ENCODE measurements at places on chromosomes 5 and 9.

- no peak for DNase-seq
Observed at GRCh38 chr9:127977009-127977883, 3.5 kb downstream of the EEIG1 start.

- DNase-seq = no peak
Observed at GRCh38 chr5:96374653-96375052, 58.4 kb downstream of the PCSK1 start.

GRCh38 chr9:92191801-92192200 is 76.6 kb upstream of the SPTLC1 start:
- no peak for DNase-seq

GRCh38 chr5:79873187-79873586 is 117.9 kb downstream of the MTX3 start:
- peak; percentile 58 for DNase-seq

- DNase-seq = no peak
Observed at GRCh38 chr9:133945314-133945975, 46.7 kb downstream of the VAV2 start.

- no peak for DNase-seq
Observed at GRCh38 chr9:109846776-109847175, 66.8 kb downstream of the PALM2AKAP2 start.

- no peak for DNase-seq
Observed at GRCh38 chr5:78317515-78317914, 23.0 kb upstream of the AP3B1 start.

- DNase-seq = no peak
Observed at GRCh38 chr9:8845808-8846207, 1046.2 kb upstream of the DMAC1 start.

DNA sequence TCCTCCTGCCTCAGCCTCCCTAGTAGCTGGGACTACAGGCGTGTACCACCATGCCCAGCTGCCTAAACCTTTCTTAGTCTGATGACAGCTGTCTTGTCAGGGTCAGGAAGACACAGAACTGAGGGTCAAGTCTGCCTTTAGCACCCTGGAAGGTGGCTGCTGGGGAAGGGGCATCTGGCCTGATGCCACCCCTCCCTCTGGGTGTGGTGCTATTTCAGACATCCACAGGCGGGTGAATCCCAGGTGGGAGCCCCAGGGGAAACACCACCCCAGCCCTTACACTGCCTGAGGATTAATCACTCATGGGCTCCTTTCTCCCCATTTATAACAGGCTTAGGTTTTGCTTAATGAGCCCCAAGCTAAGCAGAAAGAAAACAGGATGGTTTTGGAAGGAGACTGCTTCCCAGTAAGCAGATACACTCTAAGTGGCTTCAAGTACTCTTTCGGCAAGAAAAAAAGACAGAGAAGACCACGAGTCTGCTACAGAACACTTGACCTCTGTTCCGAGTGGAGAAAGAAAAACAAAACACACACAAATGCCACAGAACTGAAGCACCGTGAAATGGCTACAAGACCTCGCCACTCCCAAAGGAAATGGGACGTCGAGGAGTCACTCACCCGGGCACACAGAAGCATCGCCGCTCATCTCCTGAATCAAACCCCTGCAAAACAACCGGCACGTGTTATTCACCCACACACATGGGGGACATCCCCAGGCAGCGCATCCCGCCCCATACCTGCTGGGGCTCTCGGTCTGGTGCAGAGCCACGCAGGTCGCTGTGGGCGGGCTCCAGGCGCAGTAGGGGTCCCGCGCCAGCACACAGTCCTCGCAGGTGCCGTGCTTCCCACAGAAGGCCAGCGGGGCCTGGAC is 62.4 kb downstream of the SECISBP2 start:
- no peak for DNase-seq

- no peak for DNase-seq
Observed at GRCh38 chr5:14552017-14552416, 29.6 kb upstream of the OTULINL start.

DNA sequence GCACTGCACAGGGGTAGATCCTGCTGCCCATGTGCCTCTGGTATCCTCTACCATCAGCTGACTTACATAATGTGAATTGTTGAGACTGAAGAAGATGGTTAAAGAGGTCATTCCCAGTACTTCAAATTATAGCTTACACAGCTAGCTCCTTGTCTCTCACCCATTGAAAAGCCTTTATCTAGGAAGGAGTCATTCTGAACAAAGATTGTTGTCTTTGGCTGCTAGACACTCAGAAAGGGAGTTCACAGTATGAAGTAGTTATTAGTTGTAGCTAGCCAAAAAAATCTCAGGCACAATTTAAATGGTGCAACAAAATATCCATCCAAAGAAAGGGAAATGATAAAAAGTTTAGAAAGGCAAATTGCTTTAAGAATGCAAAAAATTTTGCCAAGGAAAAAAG is 102.0 kb upstream of the NREP start:
- no peak for DNase-seq

DNA sequence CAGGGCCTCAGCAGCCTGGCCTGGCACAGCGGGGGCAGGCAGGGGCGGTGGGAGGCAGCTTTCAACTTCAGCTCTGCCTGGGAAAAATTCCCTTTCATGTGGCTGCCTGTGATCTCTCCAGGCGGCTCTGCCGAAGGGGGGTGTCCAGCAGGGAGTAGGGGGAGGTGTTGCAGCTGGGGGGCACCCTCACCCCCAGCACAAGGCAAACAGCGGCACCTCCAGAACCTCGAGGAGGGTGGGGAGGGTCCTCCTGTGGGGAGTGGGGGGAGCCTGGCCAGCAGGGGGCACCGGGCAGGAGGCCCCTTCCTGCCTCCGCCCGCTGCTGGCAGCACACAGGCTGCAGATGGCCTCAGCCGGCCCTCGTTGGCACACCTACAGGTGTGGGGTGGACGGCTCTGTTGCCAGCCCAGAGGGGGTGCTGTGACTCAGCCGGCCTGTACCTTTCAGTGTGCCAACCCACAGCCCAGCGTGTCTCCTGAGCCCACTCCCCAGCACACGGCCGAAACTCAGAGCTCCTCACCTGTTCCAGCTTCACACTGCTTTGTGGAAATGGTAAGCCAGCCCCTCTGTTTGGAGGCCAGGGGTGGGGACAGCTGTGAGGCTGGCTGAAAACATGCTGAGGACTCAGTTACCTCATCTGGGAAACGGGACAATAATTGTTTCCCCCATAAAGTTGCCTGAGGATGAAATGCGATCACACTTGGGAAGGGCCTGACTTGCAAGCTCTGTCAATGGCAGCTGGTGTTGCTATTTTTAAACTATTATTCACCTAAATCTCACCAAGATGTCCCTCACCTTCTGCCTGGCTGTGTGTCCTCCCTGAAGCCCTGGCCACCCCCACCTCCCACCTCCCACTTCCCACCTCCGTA is 37.0 kb downstream of the CXXC5 start:
- DNase-seq = no peak

DNA sequence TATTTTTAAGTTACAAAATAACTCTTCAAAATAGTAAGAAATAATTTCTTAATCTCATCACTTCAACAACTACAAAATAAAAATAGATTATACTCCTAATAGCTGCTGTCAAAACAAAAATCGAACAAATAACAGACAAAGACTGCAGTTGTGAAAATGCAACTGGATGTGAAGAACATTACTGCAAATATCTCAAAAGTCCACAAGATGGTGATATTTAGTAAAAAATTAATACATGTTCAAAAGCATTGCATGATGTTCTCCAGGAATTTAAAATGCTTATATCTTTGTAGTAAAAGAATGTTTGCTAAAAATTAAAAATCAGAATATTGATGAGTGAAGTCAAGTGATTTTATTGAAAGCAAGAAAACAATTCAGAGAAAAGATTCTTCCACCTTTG is 66.2 kb downstream of the MPDZ start:
- DNase-seq = no peak

DNA sequence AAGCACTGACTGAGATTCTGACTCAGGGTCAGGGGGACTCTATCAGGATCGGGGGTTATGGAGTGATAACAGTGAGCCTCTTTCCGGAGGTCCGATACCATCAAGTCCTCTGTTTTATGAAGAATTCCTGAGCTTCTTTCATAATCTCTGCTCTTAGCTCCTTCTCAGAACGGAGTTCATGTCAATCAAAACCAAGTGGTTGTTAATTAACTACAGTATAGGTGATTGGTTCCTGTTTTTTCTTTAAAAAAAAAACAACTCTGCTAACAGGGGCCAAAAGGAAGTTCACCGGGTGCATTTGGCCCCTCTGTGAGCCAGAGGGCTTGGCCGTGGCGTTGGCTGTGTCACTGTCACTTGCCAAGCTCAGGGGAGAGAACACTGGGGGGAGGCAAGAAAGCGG is 4.0 kb downstream of the GFI1B start:
- DNase-seq = no peak
